ENCODE measurements at places on chromosomes 2 and 18. TPM values are rescaled to one million over a fixed set of nuclear protein-coding genes. Genes with fewer than 3 reads are reported as not detected.

CXCR1 gene
- not detected for total RNA-seq

CFC1B gene
- not detected for total RNA-seq

NMS gene
- total RNA-seq, result not detected

SIGLEC15 gene
- total RNA-seq, result not detected

TMEM247 gene
- total RNA-seq, result not detected

AMER3 gene
- not detected for total RNA-seq

CYS1 gene
- total RNA-seq, result not detected

ST3GAL5 gene
- total RNA-seq, result 11.5 TPM

GPR35 gene
- total RNA-seq, result 4.7 TPM

SLC4A5 gene
- total RNA-seq, result 3.1 TPM

MATN3 gene
- not detected for total RNA-seq

APOB gene
- total RNA-seq, result not detected

UNC80 gene
- total RNA-seq, result not detected

FOXI3 gene
- not detected for total RNA-seq

- DNase-seq, result peak; percentile 25
Measured at GRCh38 chr18:8367217-8367988, 241.8 kb upstream of the RAB12 start.

GRCh38 chr2:74819702-74820101 lies 14.2 kb upstream of the HK2 start:
- no peak for DNase-seq

- no peak for DNase-seq
Measured at GRCh38 chr2:183807870-183808269, 683.6 kb downstream of the NUP35 start.

DNA sequence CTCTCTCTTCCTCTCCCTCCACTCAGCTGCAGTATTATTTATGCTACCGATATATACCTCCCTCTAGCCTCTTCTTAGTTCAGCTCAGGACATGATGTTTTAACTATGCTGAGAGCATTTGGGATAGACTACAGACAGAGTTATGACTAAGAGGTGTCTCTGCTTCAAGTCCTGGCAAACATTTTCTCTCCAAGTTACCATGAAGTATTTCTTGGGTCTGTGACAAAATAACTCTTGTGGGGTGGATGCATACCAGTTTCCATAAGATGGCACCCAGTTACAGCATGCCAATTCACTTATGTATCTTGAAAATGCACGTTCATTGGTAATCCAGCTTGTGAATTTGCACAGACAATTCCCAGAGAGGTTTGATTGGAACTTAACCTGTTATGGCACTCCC lies 737.6 kb downstream of the SLC4A3 start:
- no peak for DNase-seq

GRCh38 chr2:238381341-238382115 lies 45.2 kb upstream of the ASB1 start:
- no peak for DNase-seq

DNA sequence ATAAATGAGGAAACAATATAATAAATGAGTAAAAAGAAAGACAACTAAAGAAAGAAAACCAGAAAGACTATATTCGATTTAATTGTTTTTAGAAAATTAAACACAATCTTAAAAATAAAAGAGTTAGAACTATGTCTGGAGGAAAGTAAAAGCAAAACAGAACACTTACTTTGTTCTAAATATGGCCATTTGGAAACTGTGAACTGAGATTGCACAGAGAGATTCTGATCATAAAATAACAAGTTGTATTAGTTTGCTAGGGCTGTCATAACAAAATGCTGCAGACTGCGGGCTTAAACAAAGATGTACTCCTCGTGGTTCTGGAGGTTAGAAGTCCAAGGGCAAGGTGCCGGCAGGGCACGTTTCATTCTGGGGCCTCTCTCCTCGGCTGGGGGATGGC lies 128.1 kb upstream of the AQP4 start:
- DNase-seq, result no peak

- no peak for DNase-seq
Measured at GRCh38 chr2:44671916-44672315, 269.6 kb upstream of the SIX3 start.

DNA sequence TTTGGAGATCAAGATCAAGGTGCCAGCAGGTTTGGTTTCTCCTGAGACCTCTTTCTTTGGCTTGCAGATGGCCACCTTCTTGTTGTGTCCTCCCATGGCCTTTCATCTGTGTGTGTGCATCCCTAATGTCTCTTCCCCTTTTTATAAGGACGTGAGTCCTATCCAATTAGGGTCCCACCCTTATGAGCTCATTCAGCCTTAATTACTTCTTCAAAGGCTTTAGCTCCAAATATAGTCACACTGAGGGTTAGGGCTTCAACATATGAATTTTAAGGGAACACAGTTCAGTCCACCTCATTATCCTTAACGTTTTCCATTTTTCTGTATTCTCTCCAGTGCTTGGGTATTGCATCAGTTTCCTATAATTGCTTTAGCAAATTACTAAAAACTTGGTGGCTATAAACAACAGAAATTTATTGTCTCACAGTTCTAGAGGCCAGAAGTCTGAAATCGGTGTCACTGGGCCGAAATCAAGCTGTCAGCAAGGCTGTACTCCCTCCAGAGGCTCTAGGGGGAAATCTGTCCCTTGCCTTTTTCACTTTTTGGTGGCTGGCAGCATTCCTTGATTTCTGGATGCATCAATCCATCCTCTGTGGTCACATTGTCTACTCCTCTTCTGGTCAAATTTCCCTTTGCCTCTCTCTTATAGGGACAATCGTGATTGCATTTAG lies 34.1 kb downstream of the CDC42EP3 start:
- no peak for DNase-seq

GRCh38 chr2:239131521-239131920 lies 269.3 kb downstream of the HDAC4 start:
- DNase-seq, result no peak

- no peak for DNase-seq
Measured at GRCh38 chr2:105917226-105917625, 172.5 kb downstream of the NCK2 start.

DNA sequence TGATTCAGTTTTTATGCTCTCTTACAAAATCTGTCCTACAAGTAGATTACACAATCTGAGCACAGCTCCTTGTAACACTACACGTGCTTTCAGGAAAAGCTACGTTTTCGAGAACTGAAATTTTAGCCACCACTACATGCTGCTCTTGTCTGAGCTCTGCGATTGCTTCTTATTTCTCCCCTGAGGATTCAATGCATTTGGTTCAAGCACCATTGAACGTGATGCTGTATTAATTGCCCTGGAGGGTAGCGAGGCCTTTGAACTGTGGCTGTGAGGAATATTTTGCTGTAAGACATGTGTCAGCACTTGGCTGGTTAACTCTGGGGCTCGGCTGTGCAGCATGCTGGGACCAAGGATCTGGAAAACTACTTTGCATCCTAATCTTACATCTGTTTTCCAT lies 405.8 kb downstream of the EPHA4 start:
- DNase-seq, result no peak

- DNase-seq, result no peak
Measured at GRCh38 chr2:23617167-23617810, 232.3 kb downstream of the KLHL29 start.

DNA sequence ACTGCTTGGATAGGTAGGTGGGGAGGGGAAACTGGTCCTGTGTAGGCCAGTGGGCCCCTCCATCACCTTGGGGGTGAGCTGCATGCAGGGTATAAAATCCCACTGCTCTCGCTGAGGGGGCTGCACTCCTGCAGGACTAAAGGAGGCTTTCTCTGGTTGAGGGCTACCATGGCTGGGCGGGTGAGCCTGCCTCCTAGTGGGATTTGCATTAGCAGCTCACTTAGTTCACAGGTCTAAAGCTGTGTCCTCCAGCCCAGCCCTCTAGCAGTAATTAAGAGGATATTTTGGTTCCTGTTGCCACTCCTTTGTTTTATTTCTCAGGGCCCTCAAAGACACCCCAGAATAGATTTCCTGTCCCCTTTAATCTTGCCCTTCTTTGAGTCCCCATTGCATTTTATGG lies 24.6 kb downstream of the TMEM127 start:
- no peak for DNase-seq

- DNase-seq, result peak; percentile 34
Measured at GRCh38 chr2:88880441-88880953, 189.0 kb downstream of the RPIA start.

- no peak for DNase-seq
Measured at GRCh38 chr2:190267302-190267701, 52.3 kb downstream of the HIBCH start.

DNA sequence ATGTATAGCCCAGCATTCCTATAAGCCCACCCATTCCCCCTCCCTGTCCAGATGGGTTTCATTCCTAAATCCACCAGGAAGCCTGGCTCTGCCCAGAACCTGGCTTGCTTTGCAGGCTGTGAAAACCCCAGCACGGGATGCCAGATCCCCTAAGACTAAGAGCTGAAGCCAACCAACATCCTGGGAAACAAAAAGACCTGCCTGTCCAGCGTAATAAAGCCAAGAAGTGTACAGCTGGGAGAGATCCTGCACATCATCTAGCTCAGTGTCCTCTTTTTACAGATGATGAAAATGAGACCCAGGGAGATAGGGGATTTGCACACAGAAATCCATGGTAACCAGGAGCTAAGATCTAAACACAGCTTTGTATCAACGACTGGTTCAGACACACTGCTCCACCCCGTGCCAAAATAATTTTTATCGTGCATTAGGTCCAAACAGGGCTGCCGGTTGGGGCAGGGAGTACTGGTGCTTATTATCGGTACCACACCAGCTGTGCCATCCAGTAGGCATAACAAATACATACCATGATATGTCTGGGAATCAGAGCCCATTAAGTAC lies 2.9 kb downstream of the RND3 start:
- DNase-seq, result no peak

DNA sequence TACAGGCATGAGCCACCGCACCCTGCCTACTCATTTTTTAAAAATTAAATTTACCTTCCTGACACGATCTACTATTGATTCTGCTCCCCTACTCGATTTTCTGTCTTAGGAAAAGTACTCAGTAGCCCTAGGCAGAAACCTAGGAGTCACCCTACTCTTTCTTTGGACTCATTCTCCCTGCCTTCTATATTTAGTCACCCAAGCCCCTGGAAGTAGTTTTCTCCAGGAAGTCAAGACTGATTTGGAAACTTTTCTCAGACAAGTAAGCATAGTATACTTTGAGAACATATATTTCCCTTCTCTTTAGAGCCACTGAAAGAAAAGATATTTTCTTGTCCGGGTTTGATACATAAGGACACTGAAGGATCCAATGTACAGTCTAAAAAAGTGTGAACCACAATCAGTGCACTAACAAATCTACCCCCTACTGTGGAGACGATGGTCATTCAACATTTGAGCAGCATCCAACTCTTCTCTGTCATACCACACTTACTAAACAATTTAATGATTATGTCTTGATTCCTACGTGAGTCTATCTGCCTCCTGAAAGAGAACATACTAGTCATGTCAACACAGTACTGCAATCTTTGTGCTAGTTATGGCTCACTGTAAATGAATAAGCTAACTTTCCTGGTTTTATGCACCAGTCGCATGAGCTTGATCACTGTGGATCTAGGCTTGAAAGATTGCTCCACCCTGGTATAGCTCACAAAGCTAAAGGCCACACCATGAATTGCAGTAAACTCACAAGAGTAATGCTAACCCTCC lies 19.8 kb downstream of the YWHAQ start:
- no peak for DNase-seq

DNA sequence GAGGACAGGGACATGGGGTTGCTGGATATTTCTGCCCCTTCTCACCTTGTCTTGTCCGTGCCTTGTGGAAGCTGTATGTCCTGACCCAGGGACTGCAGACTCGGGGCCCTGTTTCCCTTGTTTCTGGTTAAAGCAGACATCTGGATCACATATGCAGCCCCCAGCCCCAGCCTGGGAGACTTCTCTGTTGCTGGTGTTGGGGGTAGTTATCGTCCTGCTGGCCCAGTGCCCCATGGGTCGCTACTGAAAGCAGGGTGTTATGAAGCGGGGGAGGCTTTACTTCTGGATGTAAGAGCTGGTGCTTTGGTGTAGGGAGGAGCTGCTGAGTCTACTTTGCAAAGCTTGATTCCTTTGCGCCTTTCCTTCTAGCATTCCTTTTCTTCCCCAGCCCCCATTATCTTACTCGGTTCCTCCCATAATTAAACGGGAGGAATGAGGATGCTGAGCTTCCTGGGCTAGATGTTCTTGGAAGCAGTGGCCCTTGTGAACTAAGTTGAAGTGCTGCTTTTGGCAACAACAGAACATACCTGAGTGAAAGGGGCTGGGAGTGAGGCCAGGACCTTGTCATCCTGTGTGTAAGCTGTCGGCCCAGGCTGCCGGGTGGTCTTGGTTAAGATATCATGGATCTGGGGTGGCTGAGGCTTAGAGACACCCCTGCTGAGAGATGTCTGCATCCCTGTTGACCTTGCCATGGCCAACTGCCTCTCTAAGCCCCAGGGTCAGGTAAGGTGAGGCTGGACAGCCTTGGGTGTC lies 3.4 kb downstream of the TET3 start:
- no peak for DNase-seq

GRCh38 chr2:190340369-190340768 lies 3.0 kb upstream of the INPP1 start:
- no peak for DNase-seq

DNA sequence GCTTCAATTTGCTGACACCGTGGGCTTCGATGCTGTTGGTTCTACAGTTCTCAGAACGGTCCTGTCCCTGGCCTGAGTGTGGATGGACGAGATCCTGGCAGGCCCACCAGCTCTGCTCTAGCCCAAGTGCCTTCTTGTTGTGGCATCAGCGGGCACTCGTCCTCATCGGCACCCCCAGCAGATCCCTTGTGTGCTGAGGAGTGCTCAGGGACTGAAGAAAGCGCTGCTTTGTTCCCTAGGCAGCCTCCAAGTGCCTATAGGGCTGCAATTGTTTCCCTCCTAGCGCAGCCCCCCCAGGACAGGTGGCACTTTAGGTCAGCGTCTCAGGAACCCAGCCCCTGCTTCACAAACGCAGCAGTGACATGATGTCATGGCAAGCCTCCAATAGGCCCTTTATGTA lies 217.7 kb downstream of the AGAP1 start:
- no peak for DNase-seq

DNA sequence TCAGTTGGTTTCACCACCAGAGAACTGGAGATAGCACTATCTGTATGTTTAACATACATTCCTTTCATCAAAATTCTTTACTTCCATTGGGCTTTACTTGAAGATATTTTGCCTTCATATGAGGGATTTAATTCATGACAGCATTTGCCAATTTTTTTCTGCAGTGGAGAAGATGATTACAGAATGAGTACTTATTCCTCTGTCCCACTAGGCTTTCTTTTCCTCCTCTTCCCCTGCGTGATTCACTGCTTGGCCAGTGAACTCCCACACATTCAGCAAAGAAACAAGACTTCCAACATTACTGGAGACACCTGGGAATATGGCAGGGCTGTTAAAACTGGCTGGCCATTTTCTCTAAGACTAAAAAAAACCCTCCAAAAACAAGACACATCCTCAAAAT lies 425.8 kb upstream of the KCNH7 start:
- DNase-seq, result no peak

GRCh38 chr2:170707821-170708795 lies 7.0 kb upstream of the SP5 start:
- DNase-seq, result no peak
